ENCODE measurements at places on chromosomes 3 and 15.
A peak's percentile ranks its signal among the peaks of the same experiment; 100 is the strongest.

GRCh38 chr15:45268135-45268534 is 16.1 kb downstream of the SLC28A2 start:
- DNase-seq, result peak; percentile 16

GRCh38 chr3:186108106-186108940 is 566 bp downstream of the ETV5 start:
- peak; percentile 1 for DNase-seq

DNA sequence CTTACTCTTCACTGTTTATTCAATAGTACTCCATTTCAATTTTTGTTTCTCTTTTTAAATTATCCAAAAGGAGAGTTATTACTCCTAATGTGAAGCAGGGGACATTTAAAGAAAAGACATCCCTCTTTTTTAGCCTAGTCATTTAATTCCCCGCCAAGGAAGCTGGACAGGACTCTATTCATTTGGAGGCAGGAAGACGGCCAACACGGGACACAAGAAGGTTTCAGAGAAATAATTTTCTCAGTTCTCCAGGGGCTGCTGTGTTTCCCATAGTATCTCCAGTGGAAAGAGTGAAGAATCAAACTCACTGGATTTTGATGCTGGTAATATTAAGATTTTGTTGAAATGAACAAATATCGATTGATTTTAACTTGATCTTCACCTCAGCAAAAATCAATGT is 833.7 kb downstream of the ROBO2 start:
- DNase-seq, result no peak

DNA sequence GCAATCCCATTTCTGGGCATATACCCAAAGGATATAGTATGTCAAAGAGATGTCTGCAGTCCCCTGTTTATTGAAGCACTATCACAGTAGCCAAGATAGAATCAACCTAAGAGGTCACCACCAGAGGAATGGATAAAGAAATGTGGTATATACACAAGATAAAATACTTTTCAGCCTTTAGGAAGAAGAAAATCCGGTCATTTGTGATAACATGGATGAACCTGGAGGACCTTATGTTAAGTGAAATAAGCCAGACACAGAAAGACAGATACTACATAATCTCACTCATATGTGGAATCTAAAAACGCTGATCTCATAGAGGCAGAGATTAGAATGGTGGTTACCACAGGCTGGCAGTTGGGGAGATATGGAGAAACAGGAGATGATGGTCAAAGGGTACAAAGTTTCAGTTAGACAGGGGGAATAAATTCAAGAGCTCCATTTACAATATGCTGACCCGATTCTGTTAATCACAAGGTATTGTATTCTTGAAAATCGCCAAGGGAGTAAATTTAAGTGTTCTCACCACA is 195.8 kb downstream of the MTHFS start:
- no peak for DNase-seq

DNA sequence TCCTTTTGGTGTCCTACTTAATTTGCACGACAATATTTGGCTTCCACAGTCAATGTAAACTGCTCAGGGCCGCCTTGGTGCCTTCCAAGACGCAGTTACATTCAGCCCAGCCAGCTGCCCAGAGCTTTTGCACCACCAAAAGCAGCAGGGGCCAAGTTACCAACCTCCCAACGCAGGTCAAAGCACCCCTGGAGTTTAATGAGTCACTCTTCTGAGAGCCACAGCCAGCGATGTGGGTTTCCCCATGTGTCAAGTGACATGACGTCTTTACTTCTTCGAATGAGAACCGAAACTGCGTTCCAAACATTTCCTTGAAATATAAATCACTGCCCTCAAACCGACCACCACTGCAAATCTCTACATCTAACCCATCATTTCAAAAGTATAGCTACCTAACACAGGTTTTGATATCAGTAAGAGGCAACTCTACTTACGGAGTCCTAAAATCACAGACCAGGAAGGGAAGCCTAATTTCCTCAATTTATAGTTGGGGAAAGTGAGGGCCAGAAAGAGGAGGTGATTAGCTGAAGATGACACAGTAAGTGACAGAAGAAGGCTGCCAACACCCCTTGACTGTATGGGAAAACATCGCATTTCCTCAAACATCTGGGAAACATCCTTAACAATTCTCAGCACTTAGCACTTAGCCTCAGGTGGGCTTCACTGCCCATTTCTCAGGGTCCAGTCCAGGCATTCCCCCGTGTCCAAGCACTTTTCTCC is 24.5 kb downstream of the MB21D2 start:
- peak; percentile 78 for DNase-seq

- DNase-seq, result peak; percentile 26
These were observed 76.3 kb upstream of the ARHGEF3 start for GRCh38 chr3:56878074-56878473.

DNA sequence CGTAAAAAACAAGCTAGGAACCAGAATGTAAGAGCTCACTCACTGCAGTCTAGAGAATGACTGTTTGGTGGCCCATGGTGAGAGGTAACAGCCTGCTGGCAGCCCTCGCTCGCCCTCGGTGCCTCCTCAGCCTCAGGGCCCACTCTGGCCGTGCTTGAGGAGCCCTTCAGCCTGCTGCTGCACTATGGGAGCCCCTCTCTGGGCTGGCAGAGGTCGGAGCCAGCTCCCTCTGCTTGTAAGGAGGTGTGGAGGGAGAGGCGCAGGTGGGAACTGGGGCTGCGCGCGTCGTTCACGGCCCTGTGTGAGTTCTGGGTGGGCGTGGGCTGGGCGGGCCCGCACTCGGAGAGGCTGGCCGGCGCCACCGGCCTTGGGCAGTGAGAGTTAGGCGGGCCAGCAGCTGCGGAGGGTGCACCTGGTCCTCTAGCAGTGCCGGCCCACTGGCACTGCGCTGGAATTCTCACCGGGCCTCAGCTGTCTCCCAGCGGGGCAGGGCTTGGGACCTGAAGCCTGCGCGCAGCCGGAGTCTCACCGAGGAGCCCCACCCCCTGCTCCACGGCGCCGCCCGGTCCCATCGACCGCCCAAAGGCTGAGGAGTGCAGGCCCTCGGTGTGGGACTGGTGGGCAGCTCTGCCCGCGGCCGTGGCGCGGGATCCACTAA is 420.6 kb downstream of the RBMS3 start:
- no peak for DNase-seq

GRCh38 chr3:78988324-78988723 is 779.5 kb downstream of the ROBO1 start:
- no peak for DNase-seq

DNA sequence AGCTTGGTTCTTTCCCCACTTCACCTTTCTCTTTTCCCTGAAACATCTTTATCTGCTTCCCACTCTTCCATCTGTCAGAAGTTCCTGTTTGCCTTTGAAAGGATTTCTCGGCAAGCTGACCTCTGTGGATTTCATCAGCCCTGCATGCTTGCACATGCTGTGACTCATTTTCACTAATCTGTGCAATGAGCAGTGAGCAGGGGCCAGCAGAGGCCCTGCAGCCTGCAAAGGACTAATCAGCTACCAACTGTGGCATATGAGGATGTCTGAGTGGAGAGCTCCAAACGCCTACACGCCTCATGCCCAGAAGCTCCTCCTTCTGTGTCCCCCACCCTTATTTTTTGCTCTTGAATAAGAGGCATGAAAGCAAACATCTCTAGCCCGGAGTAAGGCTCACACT is 333.0 kb upstream of the SEMA6D start:
- DNase-seq, result no peak
